ENCODE measurements at places on chromosomes 7 and 10.
A peak's percentile ranks its signal among the peaks of the same experiment; 100 is the strongest.

- H3K27me3 ChIP-seq = no peaks in the 10 kb centered on the region
- H3K4me1 ChIP-seq = no peaks in the 10 kb centered on the region
- no peak overlapping the region for H3K27ac ChIP-seq
- no peak overlapping the region for H3K4me3 ChIP-seq
These were observed 250.3 kb upstream of the CXCL12 start for GRCh38 chr10:44635176-44635575.

GRCh38 chr7:131293018-131293417 is 34.7 kb upstream of the MKLN1 start:
- H3K36me3 ChIP-seq = no peaks in the 10 kb centered on the region
- DNase-seq = no peak
- H3K27ac ChIP-seq = no peak overlapping the region
- H3K4me3 ChIP-seq = no peak overlapping the region
- H3K4me1 ChIP-seq = peaks cover 5% of the 10 kb centered on the region

GRCh38 chr7:104627516-104627915 is 299.1 kb downstream of the LHFPL3 start:
- H3K36me3 ChIP-seq = no peaks in the 10 kb centered on the region
- H3K27me3 ChIP-seq = no peaks in the 10 kb centered on the region

- H3K36me3 ChIP-seq = no peaks in the 10 kb centered on the region
- DNase-seq = no peak
- no peaks in the 10 kb centered on the region for H3K4me1 ChIP-seq
- H3K4me3 ChIP-seq = no peak overlapping the region
- H3K27ac ChIP-seq = no peak overlapping the region
- no peaks in the 10 kb centered on the region for H3K27me3 ChIP-seq
These were observed 13.8 kb upstream of the RHOBTB1 start for GRCh38 chr10:60957667-60958221.

DNA sequence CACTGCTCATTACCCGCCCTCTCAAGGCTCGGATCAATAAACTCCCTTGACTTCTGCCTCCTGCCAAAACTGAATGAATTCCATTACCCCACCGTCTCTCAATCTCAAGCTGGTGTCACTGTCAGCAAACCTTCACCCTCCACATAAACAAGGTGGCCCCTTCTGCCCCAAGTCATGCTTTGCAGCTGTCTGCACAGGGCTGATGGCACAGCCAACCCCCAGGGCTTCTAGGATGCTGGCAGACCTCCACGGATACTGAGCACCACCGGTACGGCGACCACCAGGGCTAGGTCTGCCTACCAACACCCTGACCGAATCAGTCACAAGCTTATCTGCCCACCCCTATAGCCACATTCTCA is 46.1 kb downstream of the PARD3 start:
- no peaks in the 10 kb centered on the region for H3K27me3 ChIP-seq
- no peak overlapping the region for H3K27ac ChIP-seq
- peak overlapping the region; percentile 31 for H3K4me3 ChIP-seq

- peaks cover 27% of the 10 kb centered on the region for H3K36me3 ChIP-seq
- H3K27ac ChIP-seq = no peak overlapping the region
- no peak overlapping the region for H3K4me3 ChIP-seq
- H3K4me1 ChIP-seq = no peaks in the 10 kb centered on the region
These were observed 18.5 kb upstream of the PLEKHS1 start for GRCh38 chr10:113732966-113733365.

GRCh38 chr7:65429642-65430343 is 56.1 kb downstream of the ZNF92 start:
- H3K4me1 ChIP-seq = no peaks in the 10 kb centered on the region
- H3K36me3 ChIP-seq = no peaks in the 10 kb centered on the region
- no peaks in the 10 kb centered on the region for H3K27me3 ChIP-seq
- no peak for DNase-seq
- no peak overlapping the region for H3K4me3 ChIP-seq
- no peak overlapping the region for H3K27ac ChIP-seq

DNA sequence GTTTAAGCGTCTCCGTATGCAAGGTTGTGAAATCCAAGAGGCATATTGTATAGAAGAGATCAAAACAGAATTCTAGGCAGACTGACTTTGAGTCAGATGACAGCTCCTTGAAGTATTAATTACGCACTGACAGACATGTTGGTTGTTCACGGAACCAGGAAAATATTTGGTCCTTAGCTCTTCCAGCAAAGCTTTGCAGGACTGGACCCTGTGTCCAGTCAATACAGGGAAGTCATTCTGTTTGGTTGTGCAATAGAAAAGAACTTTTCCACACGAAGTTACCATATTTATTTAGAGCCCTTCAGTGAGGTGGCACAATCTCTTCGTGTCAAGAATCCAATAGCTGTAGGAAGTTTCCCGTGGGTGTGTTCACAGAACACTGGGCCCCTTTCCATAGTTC is 205.3 kb downstream of the ARHGAP21 start:
- no peaks in the 10 kb centered on the region for H3K4me1 ChIP-seq
- H3K36me3 ChIP-seq = peaks cover 2% of the 10 kb centered on the region
- H3K27ac ChIP-seq = no peak overlapping the region

DNA sequence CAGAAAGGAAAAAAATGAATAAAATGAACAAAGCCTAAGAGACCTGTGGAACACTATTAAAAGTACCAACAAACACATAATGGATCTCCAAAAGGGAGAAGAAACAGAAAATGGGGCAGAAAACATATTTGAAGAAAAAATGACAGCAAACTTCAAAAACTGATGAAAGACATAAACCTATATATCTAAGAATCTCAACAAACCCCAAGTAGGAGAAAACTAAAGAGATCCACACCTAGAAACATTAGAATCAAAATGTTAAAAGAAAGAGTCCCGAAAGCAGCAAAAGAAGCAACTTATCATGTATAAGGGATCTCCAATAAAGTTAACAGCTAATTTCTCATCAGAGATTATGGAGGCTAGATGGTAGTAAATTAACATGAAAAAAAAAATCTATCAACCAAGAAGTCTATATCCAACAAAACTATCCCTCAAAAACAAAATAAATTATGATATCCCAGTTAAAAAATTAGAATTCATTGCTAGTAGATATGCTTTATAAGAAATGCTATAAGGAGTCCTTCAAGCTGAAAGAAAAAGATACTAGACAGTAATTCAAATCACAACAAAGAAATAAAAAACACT is 68.0 kb downstream of the DNAJC1 start:
- H3K36me3 ChIP-seq = no peaks in the 10 kb centered on the region
- H3K4me1 ChIP-seq = no peaks in the 10 kb centered on the region
- H3K4me3 ChIP-seq = no peak overlapping the region
- no peaks in the 10 kb centered on the region for H3K27me3 ChIP-seq
- no peak overlapping the region for H3K27ac ChIP-seq

DNA sequence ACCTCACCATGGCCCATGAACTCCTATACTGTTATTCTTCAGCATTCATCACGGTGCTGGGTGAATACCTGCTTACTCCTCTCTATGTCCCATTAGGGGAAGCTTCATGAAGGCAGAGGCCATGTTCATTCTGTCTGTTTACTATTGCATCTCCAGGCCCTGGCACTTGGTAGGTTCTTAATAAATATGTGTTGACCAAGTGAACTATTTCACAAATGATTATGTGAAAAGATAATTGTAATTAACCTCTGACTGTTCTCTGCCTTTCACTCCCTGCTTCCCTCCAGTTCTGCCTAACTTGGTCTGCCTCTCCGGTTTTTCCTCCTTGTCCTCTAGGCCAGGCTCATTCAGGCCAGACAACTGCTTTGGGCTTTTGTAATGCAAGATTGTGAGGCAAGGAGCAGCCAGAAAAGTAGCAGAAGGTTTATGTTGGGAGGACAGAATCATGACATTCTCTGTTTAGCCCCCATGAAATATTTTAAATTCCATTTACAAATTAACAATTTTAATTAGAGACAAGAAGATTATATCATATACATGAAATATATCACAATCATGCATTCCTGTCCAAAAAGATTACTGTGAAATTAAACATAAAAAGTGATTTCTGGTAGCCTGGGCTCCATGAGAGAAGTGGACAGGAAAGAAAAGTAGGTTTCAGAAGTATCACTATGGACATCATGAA is 42.1 kb upstream of the PLXNA4 start:
- H3K4me1 ChIP-seq = no peaks in the 10 kb centered on the region
- no peak for DNase-seq
- no peak overlapping the region for H3K4me3 ChIP-seq
- H3K36me3 ChIP-seq = no peaks in the 10 kb centered on the region
- H3K27ac ChIP-seq = no peak overlapping the region

DNA sequence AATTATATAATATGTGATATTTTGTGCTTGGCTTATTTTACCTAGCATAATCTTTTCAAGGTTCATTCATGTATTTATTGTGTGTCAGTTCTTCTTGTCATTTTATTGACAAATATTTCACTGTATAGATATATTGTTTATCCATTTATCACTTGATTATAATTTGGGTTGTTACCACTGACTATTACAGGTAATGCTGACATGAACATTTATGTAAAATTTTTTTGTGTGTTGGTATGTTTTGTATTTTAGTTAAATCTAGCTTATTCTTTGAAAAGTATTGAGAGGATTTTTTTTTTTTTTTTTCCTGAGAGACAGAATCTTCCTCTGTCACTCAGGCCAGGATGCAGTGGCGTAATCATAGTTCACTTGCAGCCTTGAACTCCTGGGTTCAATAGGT is 107.7 kb downstream of the MAPK8 start:
- peaks cover 33% of the 10 kb centered on the region for H3K36me3 ChIP-seq
- no peak overlapping the region for H3K27ac ChIP-seq
- no peaks in the 10 kb centered on the region for H3K4me1 ChIP-seq
- H3K4me3 ChIP-seq = no peak overlapping the region

- H3K36me3 ChIP-seq = no peaks in the 10 kb centered on the region
- DNase-seq = no peak
- H3K4me1 ChIP-seq = no peaks in the 10 kb centered on the region
- no peak overlapping the region for H3K4me3 ChIP-seq
- no peaks in the 10 kb centered on the region for H3K27me3 ChIP-seq
These were observed 19.3 kb upstream of the ADAMTS14 start for GRCh38 chr10:70652761-70653657.

DNA sequence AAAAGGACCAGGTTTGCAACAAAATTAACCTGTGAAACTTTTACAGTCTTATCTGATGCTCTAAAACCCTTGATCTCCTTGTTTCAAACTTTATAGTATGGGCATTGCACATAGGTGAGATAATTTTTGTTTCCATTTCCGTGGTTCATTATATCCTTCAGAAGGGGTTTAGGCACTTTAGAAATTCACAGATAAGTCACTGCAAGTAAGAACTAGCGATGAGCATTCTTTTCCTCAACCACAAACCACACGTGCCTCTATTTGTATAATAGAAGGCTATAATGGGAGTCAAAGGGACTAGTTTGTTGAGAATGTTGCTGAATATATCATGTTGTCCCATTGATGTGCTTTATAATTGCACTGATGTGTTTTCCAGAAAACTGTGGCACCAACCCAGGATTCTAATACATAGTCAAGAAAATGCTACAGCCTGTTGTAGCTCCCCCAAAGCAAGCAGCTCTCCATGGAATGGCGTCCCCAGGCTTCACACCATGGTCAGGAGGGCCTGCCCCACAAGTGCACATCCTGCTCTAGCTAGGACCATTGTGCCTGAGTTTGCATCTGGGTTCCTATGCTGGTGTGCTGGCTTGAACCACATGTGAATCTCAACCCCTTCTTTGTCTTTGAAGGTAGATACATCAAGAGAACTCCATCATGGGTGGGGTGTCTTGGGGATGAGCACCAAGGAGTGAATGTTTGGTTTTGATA is 14.0 kb upstream of the ATXN7L1 start:
- H3K27ac ChIP-seq = no peak overlapping the region
- no peak overlapping the region for H3K4me3 ChIP-seq
- no peaks in the 10 kb centered on the region for H3K4me1 ChIP-seq
- no peaks in the 10 kb centered on the region for H3K36me3 ChIP-seq

DNA sequence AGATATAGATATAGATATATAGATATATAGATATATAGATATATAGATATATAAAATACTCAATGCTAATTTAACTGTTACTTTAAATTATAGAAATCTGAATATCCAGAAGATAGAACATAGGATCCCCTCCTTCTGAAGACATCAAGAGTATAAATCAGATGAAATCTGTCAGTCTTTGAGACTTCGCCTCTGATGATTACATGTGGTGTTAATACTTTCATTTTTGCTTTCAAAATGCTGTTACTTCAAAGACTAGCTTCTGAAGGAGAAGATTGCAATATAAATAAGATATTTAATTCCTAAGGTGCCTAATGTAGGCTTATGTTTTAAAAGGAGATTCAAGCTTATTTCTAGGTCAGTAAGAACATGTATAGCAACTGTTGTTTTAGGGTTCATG is 180.4 kb downstream of the TSPAN12 start:
- no peak overlapping the region for H3K27ac ChIP-seq
- no peaks in the 10 kb centered on the region for H3K27me3 ChIP-seq
- no peak for DNase-seq

- no peaks in the 10 kb centered on the region for H3K36me3 ChIP-seq
- H3K27me3 ChIP-seq = no peaks in the 10 kb centered on the region
- no peak for DNase-seq
- H3K27ac ChIP-seq = no peak overlapping the region
- no peaks in the 10 kb centered on the region for H3K4me1 ChIP-seq
- H3K4me3 ChIP-seq = no peak overlapping the region
These were observed 84.9 kb downstream of the ZNF365 start for GRCh38 chr10:62459072-62459471.

DNA sequence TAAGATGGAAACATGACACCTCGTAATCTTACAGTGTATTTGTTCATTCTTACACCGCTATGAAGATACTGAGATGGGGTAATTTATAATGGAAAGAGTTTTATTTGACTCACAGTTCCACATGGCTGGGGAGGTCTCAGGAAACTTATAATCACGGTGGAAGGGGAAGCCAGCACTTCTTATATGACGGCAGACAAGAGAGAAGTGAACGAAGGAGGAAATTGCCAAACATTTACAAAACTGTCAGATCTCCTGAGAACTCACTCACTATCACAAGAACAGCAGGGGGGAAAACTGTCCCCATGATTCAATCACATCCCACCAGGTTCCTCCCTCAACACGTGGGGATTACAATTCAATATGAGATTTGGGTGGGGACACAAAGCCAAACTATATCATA is 282.3 kb downstream of the HGF start:
- no peak for DNase-seq
- H3K27me3 ChIP-seq = no peaks in the 10 kb centered on the region
- no peaks in the 10 kb centered on the region for H3K4me1 ChIP-seq
- no peak overlapping the region for H3K4me3 ChIP-seq
- H3K27ac ChIP-seq = no peak overlapping the region

DNA sequence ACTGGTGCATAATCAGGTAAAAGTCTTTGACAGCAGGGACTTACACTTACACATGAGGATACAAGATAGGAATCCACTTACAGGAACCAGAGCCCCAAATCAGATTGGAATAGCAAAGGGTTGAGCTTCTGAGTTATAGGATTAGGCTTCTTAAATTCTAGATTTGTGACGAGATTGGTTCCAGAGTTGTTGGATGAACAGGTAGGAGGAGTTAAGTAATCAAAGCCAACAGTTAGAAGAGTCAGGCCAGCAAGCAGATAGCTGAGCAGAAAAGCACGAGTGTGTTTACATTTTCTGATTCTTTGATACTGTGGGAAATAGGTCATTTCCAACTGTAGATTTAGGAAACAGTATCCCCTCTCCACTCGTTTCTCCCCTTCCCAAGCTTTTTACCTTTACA is 167.0 kb downstream of the MDFIC start:
- no peaks in the 10 kb centered on the region for H3K36me3 ChIP-seq
- H3K27me3 ChIP-seq = no peaks in the 10 kb centered on the region
- H3K27ac ChIP-seq = no peak overlapping the region
- DNase-seq = no peak
- no peak overlapping the region for H3K4me3 ChIP-seq

- no peak overlapping the region for H3K27ac ChIP-seq
- no peaks in the 10 kb centered on the region for H3K4me1 ChIP-seq
- H3K4me3 ChIP-seq = no peak overlapping the region
- no peaks in the 10 kb centered on the region for H3K27me3 ChIP-seq
- H3K36me3 ChIP-seq = no peaks in the 10 kb centered on the region
These were observed 525.2 kb downstream of the LRMDA start for GRCh38 chr10:75956624-75957023.
